Foreskin fibroblast (primary cell): ENCODE measurements at places on chromosomes 13 and 19.
A peak's percentile ranks its signal among the peaks of the same experiment; 100 is the strongest.

GRCh38 chr13:107459430-107459829, 755.9 kb downstream of the LIG4 start:
- no peak for DNase-seq

DNA sequence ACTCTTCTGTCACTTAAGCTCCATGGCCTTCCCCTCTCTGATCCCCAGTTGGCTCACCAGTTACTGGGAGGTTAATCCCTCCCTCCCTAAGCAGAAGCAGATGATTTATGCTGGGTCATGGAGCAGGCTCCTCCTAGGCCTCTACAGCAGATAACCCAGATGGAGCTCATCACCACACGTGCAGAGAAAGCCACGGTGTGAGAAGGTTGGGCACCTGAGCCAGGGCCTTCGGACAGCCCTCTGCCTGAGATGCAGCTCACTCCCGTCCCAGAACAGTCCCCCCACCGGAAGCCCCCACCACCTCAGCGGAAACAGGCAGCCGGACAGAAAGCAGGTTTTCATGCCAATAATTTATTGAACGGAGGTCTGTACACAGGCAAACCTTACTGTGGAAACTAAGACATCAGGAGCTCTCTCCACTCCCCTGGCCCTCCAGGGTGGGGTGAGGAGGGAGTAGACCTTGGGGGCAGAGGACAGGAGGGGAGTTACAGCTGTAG, 9.8 kb downstream of the ZNF526 start:
- peak; percentile 69 for DNase-seq

- no peak for DNase-seq
These were observed 747.2 kb downstream of the DIAPH3 start for GRCh38 chr13:59416561-59416960.

GRCh38 chr13:77136902-77137420, 110.0 kb upstream of the FBXL3 start:
- DNase-seq = peak; percentile 51

DNA sequence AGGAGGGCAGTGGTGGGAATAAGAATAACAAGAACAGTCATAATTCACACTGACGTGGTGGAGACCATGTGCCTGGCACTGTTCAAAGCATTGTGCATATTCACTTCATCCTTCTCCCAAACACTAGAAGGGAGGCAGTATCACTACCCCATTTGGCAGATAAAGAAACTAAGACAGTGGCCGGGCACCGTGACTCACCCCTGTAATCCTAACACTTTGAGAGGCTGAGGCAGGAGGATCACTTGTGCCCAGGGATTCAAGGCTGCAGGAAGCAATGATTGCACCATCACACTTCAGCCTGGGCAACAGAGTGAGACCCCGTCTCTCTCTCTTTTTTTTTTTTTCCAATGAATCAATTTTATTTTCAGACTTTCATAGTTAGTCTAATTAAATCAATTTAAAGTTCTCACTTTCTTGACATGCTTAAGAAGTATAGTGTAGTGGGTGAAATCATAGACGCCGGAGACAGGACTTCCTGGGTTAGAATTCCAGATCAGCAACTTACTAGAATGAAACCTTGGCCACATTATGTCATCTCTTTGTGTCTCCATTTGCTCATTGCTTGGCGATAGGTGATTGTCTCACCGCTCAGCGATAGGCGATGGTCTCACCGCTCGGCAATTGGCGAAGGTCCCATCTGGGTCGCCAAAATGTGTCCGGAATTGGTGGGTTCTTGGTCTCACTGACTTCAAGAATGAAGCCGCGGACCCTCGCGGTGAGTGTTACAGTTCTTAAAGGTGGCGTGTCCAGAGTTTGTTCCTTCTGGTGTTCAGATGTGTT, 5.3 kb upstream of the ATG4D start:
- no peak for DNase-seq

GRCh38 chr19:40191836-40192646, 815 bp downstream of the MAP3K10 start:
- peak; percentile 59 for DNase-seq

DNA sequence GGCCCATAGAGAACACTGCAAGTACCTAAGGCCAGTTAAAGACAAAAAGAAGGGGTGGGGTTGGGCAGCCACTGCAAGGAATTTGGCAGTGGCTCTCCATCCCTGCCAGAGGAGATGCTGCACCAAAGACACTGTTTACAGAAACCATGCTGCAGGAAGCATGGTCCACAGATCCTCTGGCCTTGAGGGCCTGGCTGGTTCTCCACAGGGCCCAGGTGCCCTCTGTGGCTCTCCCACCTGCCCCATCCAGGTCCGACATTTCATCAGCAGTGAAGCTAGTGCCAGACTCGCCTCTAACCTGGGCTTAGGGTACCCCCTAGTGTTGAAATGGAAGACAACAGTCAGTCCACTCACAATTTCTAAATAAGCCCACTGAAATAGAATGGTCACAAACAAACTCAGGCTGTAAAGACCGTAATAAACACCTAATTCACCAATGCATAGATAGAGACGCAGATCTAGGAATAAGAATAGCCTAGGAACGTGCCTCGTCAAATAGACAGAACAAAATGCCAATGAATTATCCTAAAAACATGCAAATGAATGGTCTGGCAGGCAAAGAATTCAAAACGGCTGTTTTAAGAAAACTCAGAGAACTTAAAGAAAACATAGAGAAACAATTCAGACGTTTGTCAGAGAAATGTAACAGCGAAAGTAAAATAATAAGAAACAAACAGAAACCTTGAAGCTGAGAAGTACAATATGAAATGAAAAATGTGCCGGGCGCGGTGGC, 23.3 kb downstream of the LYPD4 start:
- DNase-seq = peak; percentile 1

DNA sequence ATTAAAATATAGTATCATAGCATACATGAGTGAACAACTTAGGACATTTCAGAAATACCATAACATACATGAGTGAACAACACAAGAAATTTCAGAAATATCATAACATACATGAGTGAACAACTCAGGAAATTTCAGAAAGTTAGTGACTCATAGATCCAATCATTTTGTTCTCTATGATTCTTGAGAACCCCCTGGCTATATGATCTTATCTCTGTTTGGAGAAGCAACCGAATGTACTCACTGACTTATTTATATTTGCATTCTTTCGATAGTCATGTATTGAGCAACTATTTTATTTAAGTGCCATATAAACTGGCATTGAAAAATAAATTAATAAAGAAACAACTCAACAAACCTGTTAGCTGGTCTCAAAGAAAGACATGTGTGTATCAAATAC, 251.1 kb downstream of the EFNB2 start:
- DNase-seq = peak; percentile 21

- no peak for DNase-seq
These were observed 25.3 kb upstream of the MIER2 start for GRCh38 chr19:369876-370275.

GRCh38 chr13:38419312-38419873, 69.7 kb downstream of the UFM1 start:
- DNase-seq = no peak

DNA sequence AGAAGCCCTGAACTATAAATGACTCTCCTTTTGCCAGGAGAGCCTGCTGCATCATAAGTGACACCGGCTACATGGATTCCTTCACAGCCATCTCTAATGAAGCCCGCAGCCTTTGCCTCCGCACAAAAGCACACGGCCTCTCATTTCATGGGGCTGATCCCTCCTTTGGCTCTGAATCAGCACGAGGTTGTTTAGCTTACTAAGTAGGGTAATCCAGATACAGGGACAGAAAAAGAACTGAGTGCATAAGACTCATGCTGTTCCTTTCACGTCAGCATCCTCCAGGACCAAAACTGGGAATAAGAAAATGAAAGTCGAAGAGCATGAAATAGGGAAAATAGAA, 136.3 kb downstream of the DCT start:
- DNase-seq = no peak
